Cortex of kidney (tissue), 1 donor: ENCODE measurements at places on chromosomes 2 and 18.

DNA sequence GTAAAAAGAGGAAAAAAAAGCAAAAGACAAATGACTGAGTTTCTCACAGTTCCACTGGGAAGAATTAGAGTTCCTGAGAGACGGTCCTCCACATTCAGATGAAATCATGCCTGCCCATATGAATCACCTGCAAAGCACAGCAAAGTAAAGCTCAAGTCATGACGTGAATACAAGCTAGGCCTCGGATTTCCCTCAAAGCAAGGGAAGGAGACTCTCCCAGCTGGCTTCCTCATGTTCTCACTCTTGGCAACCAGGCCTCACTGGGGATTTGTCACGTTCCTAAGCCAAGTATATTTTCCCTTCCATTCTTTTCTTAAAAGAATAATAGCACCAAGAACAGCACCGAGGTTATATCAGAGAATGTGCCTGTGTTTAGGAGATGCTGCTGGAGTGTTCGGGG, 47.0 kb downstream of the CYP27C1 start:
- no peak for DNase-seq

DNA sequence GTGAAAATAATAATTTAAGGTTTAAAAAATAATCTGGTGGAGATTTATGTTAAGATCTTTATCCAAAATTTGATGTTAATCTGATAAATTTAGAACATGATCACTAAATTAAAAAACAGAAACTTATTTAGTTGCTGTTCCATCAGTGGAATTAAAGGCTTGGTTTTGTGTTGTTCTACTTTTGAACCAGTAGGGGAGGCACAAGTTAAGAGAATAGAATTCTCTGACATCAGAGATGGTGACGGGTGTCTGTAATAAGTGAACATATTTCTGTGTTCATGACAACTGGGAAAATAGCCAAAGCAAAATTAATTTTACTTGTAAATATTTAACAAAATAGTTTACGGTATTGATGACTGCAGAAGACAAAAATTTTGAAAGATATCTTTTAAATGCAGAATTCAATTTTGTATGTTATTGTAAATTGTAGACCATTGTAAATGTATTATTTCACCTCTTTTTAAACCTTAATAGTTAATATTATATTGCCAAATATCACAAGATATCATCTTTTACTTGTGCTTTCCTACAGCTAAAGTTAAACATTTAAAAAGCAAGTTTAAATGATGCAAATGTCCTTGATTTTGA, 106.0 kb downstream of the UBR3 start:
- DNase-seq, result no peak

- DNase-seq, result no peak
These were observed 35.3 kb downstream of the FRZB start for GRCh38 chr2:182831101-182831500.

- no peak for DNase-seq
These were observed 139.2 kb upstream of the PXDN start for GRCh38 chr2:1883476-1883875.

DNA sequence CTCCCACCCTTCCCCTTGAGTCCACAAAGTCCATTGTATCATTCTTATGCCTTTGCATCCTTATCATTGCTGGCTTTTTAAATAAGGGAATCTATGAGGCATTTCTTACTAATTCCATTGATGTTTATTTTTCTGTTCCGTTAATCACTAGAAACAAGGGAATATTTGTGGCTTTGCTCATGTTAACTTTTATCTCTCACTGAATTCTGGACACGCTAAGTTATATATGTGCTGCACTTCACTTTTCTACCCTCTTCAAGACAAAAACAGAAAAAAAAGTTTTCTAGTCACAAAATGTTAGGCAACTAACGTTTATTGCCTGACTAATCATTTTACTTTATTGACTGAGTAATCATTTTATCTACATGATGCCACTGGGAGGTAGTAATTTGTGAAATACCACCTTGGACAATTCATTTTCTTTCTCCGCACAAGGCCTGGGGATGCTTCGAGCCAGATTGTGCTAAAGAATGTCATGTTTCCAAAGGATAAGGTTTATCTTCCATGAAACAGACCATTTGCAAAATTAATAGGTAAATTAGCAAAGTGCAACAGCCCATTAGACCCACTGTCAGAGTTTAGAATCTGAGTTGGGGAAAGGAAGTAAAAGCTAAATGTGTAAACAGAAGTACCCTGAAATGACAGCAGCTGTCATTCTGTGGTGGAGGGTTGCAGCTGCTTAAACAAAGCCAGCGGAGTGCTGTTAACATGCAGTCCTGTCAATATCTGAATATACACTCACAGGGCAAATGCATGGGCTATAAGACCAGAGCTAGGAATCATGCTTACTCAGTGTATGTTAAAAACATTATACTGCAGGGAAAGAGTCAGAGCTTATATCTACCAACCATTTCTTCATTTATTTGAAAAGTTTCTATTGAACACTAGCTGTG, 658.7 kb downstream of the CNTNAP5 start:
- no peak for DNase-seq

- DNase-seq, result no peak
These were observed 47.9 kb upstream of the FANCL start for GRCh38 chr2:58289029-58289428.

DNA sequence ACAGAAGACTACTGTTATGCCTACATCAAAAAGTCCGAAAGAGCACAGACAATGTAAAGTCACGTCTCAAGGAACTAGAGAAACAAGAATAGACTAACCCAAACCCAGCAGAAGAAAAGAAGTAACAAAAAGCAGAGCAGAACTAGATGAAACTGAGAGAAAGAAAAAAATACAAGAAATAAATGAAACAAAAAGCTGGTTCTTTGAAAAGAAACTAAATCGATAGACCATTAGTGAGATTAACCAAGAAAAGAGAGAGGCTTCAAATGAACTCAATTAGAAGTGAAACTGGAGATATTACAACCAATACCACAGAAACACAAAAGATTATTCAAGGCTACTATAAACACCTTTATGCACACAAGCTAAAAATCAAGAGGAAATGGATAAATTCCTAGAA, 271.8 kb downstream of the MBD2 start:
- DNase-seq, result no peak

DNA sequence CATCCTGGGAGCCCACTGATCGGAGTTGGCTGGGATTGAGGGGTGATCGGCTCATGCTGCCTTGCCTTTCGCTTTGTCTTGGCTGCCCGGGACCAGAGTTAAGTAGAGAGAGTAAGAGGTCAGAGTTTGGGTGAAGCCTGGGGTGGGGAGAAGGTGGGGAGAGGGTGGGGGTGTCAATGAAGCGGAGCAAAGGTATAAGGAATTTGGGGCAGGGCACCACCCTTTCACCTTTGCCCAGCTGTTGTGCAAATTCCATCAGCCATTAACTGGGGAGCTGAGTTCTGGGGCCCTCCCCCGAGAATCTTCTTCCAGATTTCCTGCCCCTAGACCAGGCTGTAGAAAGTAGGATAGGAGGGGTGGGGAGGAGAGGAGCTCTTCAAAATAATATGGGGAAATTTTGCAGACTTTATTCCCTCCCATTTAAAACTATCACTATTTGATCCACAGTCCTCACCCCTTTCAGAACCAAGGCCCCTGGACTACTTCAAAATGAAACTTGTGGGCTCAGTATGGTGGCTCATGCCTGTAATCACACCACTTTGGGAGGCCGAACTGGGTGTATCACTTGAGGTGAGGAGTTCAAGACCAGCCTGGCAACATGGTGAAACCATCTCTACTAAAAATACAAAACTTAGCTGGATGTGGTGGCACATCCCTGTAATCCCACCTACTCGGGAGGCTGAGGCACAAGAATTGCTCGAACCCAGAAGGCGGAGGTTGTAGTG, at the start of gene SLC23A3:
Gene SLC23A3, minus strand, starts transcription at position 100 of the 725 bp plus-strand sequence. Its CDS starts 45 bp downstream, at position 55.
- no peak for DNase-seq
